ENCODE measurements at places on chromosomes 11 and 22.

DNA sequence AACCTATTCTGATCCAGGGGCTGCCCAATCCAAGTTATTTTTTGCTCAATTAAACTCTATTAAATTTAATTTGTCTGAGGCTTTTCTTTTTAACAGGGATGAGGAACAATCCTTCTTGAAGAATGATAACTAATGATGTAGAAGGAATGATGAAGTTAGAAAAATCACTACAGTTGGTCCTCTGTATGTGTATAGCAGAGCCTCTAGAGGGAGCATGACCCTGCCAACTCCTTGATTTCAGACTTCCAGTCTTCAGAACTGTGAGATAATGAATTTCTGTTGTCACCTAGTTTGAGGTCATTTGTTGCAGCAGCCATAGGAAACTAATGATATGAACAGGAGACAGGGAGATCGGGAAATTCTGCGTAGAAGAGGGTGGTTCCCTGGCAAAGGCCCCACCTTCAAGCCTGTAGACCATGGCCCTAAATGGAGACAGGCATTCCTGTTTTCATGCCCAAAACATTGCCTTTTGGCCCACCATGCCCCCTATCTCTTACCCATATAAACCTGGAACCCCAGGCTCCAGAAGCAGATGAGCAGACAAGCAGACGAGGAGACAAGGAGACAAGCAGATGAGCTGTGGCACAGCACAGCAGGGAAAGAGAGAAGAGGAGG lies 7.7 kb upstream of the QSER1 start:
- peak; percentile 51 for DNase-seq

GRCh38 chr11:72024069-72024754 lies 25.5 kb downstream of the IL18BP start:
- DNase-seq = no peak

GRCh38 chr22:49026494-49027367 lies 800.9 kb downstream of the BRD1 start:
- peak; percentile 90 for DNase-seq

GRCh38 chr11:57778318-57779037 lies 16.9 kb downstream of the CTNND1 start:
- peak; percentile 27 for DNase-seq

DNA sequence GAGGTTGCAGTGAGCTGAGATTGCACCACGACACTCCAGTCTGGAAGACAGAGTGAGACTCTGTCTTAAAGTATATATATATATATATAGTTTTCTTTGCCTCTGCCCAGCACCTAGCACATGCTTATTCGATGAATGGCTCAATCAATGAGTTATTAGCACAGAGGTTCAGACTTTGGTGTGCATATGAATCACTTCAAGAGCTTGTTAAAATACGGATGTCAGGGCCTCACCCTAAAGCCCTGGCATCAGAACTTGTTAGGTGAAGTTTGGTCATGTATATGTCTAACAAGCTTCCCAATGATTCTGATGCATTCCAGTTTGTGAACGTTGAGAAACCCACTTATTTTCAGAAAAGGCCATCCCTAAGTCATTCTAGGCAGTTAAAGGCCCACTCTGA lies 21.8 kb upstream of the TMEM86A start:
- no peak for DNase-seq

GRCh38 chr11:50178737-50179136 lies 146.1 kb downstream of the OR4C45 start:
- DNase-seq = no peak

- DNase-seq = no peak
Observed at GRCh38 chr11:30859669-30860068, 273.5 kb upstream of the MPPED2 start.

DNA sequence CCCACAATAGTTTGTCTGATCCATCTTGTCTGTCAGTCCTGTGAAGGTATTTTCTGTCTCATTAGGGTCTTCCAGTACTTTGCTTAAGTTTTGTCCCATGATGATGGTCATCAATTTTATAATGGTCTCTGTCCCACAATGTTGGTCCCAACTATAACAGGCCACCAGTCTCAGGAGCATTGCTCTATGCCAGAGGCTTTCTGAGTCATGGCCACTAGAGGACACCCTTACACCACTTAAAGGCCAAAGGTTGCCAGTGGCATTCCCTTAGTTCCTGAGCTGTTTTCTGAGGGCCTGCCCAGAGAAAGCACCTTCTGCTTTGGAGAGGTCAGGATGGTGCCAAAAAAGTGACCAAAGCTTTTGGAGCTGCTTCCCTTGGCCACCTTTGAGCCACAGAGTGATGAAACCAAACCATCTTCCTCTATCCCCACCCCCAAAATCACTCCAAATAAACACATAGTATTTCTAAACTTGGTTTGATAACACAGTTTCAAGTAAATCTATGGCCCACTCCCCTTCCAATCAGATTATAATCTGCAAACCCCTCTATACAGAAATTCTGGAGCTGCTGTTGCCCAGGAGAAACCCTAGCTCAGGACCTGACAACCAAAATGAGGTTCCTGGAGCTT lies 19.3 kb downstream of the EIF3F start:
- DNase-seq = peak; percentile 43

DNA sequence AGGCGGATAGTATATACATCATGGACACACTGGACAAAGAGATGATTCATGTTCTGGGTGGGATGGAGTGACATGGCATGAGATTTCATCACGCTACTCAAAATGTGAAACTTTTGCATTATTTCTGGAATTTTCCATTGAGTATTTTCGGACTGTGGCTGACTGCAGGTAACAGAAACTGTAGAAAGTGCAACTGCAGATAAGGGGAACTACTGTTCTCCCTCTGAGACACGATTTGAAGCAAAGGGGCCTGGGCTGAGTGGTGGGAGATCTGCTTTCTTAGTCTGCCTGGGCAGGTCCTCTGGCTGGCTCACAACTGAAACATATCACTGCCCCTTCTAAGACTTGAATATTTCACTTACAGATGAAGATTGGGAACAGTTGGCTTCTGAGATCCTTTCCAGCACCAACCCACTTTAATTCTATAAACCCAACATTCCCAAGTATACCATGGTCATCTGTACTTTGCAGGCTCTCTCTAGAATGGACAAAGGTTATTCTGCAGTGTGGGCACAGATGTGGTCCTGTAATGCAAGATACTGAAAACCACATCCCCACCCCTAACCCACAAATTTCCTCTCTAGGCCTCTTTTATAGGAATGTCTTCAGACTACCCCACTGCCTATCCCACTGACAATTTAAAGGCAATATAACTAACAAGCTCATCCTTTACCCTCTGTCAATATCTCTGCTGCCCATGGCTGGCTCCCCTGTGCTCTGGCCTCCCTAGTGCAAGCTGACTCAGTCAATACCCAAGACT lies 121.1 kb downstream of the KCNC1 start:
- DNase-seq = no peak

DNA sequence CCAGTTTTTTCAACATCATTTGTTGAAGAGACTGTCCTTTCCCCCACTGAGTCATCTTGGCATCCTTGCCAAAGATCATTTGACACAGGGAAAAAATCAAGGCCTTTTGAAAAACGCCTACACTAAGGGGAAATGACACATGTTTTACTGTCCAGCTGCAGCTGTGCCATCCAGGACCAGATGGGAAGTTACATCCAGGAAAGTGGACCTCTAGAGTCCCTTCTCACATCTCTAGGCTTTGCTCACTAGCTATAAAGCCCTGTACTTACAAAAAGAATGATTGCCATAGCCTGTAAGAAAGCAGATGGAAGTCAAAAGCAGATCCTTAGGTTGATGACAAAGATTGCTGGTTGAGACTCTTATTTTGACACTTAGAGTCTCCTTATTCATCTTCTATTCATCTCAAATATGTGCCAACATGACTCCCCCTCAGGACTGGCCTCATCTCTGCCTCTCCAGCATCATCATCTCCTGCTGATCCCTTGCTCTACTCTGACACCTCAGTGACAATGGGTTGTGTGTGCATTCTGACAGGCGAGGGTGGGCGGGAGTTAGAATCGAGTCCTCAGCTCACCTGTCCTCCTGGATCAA lies 22.8 kb downstream of the OSBP2 start:
- DNase-seq = no peak

DNA sequence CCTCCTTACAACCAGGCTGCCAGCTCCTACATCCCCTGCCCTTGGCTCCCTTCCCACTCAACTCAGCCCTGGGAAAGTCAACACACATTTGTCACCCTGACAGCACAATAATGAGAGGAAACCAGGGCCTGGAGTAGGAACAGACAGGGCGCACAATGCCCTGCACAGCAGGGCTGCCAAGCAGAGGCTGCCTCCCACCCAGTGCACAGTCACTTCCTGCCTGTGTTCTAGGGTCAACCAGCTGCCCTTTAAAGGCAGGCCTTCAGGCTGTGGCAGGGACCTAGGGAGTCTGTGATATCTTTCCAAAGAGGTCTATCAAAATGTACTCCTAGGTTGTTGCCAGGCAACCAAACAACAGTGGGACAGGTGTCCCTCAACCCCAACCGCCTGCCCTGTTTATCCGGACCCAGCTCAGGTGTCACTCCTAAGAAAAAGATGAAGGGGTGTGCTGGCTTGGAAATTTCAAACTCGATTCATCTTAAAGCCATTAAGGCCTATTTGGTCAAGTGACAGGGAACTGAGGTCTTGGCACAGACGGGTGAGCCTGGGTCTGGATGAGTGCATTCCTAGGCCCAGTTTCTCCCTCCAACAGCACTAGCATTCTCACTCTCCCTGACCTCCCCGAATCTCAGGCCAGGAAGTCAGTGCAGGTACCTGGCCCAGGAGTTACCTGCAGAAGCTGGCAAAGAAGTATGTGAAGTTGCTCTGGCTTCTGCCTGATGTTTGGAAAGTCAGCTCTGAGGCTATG lies 110.3 kb upstream of the PITPNB start:
- DNase-seq = peak; percentile 92

GRCh38 chr11:2193099-2193887 lies 21.7 kb upstream of the TH start:
- DNase-seq = no peak

GRCh38 chr11:43359422-43359818 lies 700 bp downstream of the TTC17 start:
- peak; percentile 49 for DNase-seq

DNA sequence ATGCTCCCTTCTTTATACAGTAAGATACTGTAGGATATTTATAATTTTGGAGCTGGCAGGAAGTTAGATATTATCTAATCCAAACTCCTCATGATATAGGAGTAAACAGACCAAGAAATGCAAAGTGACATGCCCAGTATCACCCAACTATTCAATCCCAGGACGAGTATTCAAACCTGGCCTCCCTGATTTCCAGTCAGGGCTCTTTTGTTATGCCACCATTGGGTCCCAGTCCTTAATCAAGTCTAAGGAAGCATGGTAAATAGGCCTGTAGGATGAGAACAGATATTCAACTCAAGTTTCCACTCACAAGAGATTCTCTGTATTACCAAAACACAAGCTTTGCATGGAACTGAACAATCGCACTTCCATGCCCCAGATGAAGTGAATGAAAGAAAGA lies 484.0 kb upstream of the API5 start:
- no peak for DNase-seq

GRCh38 chr11:34960277-34960676 lies 43.9 kb downstream of the PDHX start:
- DNase-seq = no peak

GRCh38 chr11:30281476-30282288 lies 41.2 kb upstream of the ARL14EP start:
- no peak for DNase-seq

DNA sequence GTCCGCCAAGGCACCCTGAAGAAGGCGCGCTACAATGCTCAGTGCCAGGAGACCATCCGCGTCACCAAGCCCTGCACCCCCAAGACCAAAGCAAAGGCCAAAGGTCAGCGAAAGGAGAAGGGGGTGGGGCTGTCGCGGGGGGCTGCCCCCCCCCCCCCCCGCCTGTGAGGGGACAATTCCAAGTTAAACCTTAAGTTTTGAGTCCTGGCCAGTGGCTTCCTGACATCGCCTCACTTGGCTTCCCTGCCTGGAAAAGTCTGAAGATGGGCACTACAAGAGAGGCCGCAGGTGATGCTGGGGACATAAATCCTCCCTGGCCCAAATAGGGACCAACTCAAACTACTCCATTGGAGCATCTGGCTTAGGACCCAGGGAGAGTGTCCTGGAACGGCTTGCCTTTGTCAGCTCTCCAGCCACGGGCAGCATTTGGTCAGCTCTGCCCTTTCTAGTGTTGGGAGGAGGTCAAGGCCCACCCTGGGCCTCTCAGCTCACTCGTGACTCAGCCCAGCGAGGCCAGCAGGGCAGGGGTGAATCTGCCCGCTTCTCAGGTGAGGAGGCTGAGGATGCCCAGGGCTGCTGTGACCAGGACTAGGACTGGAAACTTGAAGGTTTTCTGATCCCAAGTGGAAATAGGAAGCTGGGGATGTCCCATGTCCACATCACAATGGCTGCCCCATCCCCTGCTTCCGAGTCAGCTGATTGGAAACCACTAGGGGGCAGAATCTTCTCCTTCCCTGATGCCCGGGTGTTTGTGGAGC lies 1.4 kb downstream of the MDK start:
- DNase-seq = no peak

- no peak for DNase-seq
Observed at GRCh38 chr11:46216019-46216764, 61.3 kb upstream of the CREB3L1 start.

DNA sequence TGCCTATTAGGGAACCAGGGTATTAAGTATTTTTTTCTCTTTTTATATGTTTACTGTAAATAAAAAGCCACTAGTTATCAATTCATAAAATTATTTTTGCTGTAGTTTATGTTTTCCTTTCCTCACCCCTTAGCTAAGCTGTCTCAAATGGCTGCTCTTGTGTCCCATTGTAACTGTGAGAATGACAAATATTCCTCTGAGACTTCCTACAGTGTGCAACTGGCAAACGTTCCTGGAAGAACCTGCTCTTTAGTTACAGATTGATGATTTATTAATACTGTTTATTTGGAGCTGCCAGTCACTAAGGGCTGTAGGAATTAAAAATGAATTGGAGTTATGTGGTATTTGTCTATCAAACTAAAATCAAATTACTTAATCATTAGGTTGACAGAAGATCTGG lies 675.4 kb upstream of the ARHGAP42 start:
- DNase-seq = no peak

GRCh38 chr11:120811199-120811598 lies 212.7 kb upstream of the TBCEL start:
- no peak for DNase-seq

DNA sequence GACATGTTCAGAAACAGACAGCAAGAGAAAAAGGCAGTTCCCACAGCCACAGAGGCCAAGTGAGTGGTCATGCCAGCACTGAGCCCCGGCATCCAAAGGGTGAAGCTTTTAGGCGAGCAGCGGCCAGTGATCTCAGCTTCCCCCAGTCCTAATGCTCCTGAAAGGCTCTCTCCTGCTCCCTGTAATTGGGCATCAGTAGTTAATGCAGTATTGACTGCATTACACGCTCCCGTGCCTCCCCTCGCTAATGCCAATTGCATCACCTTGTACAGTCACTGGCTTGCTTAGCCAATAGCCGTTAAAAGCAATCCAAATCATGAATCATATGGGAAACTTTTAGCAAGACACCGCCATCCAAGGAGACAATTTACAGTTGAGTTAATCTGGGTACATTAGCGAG lies 4.9 kb downstream of the LMO1 start:
- peak; percentile 13 for DNase-seq

- no peak for DNase-seq
Observed at GRCh38 chr11:130203766-130204702, 44.5 kb downstream of the ST14 start.
